ENCODE measurements at places on chromosomes 1 and 21. TPM values are rescaled to one million over a fixed set of nuclear protein-coding genes. Genes with fewer than 3 reads are reported as not detected.

Gene ZNF683
- total RNA-seq, result 0.40 TPM

Gene SAMSN1
- total RNA-seq, result 20.1 TPM

Gene DYNLT4
- total RNA-seq, result 1.7 TPM

Gene RPS6KC1
- total RNA-seq, result 41.6 TPM

Measured in lung (tissue), 17 donors.